ENCODE measurements at places on chromosomes 4 and X.

DNA sequence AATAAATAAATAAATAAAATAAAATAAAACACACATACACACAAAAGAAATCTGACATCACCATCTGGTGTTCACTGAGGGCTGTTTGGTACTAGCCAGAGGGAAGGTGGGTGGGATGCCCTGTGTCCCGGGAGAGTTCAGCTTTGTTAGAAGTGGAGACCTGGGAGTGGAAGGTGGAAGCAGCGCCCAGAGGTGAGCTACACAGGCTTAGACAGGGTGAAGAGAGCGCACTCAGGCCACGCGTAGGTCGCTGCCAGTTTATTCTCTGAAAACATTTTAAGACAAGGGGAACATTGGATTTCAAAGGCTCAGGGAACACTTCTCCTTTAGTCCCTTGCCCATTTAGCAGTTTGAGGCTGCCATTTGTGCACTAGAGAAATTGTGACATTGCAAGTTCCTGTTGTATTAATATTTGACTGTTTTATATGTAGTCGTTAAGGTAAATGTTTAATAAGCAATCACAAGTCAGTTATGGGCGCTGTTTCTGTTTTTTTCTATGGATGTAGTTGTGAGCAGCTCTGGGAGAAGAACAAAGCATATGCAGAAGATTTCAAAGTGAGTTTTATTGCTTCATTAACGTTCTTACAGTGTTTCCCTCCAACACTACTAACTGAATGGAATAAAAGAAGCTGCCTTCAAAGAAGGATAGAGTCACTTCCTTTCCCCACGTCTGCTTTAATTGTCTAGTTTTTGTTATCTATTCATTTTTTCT, 405.5 kb upstream of the NR3C2 start:
- no peak for DNase-seq

- DNase-seq = no peak
Measured at GRCh38 chr4:4856071-4857000, 3.1 kb upstream of the MSX1 start.

GRCh38 chrX:88526385-88526784, 220.6 kb upstream of the CPXCR1 start:
- no peak for DNase-seq

DNA sequence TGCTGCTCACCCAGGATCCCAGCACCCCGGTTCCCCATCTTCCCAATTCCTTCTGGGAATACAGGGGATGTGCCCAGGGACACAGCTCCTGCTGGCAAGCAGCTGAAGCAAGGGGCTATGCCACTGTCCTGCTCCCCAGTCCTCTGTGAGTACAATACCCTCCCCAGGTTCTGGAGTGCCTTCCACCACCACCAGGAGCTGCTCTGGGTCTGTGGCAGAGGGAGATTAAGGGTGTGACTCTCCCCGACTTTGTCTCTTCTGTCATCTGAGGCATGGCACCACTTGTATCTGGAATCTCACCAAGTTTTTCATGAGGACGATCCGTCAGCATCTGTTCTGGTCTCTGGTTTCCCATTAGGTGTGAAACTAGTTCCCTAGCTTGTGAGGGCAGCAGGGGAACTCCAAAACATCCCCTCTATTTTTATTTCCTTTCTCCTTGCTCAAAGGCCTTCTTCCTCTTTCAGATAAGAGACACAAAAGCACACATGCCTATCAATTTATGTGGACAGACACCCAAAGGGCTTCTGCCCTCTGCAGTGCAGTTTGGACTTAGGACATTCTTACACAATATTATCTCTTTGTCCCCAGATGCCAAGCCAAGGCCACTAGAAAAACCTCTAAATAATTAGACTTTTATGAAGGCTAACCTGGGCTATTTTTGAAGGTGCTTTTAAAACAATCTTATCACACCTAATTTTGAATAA, 26.8 kb downstream of the MGST2 start:
- no peak for DNase-seq

- DNase-seq = no peak
Measured at GRCh38 chrX:41828826-41829225, 94.5 kb downstream of the CASK start.

- no peak for DNase-seq
Measured at GRCh38 chr4:133152330-133152821, 3.3 kb downstream of the PCDH10 start.

DNA sequence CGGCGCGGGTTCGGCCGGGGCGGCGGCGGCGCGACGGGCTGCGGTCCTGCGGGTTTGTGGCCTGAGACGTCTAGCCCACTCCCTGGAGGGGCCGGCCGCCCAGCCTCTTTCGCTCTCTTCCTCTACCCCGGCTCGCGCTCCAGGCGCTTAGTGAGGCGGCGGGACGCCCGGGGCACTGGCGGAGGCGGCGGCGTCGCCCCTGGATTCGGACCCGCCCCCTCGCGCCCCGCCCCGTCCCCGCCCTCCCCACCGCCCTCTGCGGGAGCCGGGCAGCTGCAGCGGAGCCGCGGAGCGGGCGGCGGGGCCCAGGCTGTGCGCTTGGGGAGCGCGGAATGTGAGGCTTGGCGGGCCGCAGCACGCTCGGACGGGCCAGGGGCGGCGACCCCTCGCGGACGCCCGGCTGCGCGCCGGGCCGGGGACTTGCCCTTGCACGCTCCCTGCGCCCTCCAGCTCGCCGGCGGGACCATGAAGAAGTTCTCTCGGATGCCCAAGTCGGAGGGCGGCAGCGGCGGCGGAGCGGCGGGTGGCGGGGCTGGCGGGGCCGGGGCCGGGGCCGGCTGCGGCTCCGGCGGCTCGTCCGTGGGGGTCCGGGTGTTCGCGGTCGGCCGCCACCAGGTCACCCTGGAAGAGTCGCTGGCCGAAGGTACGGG, at the start of gene BMP2K:
BMP2K (plus strand) TSS at position 272 of the 650 bp plus-strand sequence; CDS start at position 466, 194 bp downstream.
- DNase-seq = no peak

DNA sequence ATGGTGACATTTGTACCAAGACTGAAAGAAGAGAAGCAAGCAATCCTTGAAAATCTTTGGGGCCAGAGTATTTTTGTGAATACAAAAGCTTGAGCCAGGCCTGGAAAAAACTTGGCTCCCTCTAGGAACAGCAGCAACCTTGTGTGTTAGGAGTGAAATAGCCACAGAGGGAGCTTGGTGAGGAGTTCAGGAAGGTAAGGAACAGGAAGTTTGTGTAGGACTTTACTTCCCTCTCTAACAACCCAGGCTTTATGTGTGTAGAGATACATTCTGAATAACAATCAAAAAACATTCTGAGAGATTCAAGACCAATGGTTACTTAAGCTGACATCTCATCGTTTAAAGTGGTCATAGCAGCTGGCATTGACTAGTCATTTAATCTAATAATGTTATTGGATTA, 668.5 kb downstream of the PCDH18 start:
- no peak for DNase-seq

- no peak for DNase-seq
Measured at GRCh38 chr4:57233386-57233785, 123.2 kb upstream of the IGFBP7 start.

DNA sequence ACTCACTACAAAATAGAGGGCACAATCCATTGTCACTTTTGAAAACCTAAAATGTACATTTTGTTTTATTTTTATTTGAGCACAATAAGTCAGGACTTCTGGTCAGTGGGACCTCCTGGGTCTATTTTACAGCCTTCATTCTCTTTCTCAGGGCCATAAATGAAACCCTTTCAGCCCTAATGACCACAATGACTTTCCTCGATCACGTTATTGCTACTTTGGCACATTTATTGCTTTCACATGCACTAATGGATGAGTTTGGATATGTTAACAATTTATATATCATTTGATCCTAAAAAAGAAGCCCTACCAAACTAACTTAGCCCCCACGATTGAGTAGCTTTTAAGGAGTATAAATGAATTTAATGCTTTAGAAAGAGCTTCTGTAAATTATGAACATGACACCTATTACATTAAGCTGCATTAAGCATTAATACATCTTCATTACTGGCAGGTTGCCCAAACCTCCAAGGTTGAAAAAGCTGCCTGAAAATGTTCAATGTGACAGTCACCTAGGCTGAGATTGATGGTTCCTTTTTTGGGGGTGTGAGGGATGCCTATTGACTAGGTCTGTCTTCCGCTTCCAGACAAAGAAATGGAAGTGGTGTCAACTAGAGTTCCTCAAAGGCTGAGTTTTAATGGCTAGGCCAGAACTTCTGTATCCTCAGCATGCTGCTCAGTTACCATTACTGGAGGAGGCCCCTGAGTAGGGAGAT, 296.4 kb downstream of the GPAT3 start:
- no peak for DNase-seq

DNA sequence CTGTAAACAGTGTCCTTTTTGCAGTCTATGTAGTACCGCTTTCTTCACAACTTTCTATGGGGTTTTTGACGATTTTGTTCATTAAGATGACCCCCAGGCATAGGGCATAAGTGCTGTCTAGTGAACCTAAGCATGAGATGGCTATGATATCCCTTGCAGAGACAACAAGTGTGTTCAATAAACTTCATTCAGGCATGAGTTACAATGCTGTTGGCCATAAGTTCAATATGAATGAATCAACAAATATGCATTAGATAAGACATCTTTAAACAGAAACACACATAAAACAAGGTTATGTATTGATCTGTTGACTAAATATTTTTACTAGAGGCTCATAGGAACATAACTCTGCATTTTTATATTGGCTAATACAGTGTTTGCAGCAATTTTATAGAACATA, 1322.0 kb downstream of the ARAP2 start:
- no peak for DNase-seq

GRCh38 chr4:146273204-146273901, 59.0 kb downstream of the REELD1 start:
- no peak for DNase-seq

- DNase-seq = no peak
Measured at GRCh38 chrX:14591976-14592375, 62.6 kb downstream of the GLRA2 start.

GRCh38 chrX:40244980-40245379, 147.2 kb upstream of the BCOR start:
- DNase-seq = no peak

DNA sequence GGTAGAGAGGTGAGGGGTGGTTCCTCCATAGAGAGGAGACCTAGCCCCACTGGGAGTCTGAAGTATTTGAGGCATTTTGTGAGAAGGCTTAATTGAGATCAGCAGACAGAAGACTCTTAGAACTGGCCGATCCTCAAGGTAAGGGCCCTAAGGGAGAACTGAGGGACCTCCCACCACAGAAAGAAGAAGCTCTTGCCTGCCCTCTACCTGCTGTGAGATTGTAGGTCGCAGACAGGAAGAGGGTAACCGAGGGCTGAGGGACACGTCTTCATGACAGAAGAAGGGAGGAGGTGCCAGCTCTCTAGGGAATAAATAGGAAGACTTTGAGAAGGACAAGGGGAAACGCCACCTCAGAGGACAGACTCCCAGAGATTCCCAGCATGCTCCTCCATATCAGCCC, 24.1 kb upstream of the MAGEC1 start:
- no peak for DNase-seq

DNA sequence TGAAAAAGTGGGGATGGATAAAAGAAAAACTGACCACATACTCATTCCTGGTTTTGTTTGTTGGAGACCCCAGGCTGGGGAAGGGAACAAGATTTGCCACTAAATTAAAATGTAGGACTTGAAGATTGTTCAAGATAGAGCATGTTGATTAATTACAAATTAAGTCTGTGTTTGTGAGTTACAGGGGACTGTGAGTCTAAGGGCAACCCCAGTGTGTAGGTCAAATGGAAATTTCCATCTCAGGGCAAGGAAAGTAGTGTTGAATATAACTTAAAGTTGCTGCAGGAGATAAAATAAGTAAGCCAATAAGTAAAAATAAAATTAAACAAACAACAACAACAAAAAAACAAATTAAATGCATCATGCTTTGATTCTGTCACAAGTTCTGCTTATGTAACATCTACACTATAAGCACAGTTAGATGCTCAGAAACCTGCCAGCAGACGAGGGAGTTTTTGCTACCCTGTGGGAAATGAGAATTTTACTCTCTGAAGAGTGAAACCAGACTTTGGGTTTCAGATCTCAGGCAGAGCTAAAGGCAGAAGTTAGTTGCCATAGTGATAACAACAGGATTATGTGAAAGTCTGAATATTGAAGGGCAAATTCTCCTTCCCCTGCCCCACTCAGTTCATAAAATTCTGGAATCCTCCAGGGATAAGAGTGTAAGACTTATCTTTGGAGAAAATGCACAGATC, 352.3 kb downstream of the GRXCR1 start:
- no peak for DNase-seq

GRCh38 chr4:46506876-46507275, 116.9 kb upstream of the GABRA2 start:
- no peak for DNase-seq

DNA sequence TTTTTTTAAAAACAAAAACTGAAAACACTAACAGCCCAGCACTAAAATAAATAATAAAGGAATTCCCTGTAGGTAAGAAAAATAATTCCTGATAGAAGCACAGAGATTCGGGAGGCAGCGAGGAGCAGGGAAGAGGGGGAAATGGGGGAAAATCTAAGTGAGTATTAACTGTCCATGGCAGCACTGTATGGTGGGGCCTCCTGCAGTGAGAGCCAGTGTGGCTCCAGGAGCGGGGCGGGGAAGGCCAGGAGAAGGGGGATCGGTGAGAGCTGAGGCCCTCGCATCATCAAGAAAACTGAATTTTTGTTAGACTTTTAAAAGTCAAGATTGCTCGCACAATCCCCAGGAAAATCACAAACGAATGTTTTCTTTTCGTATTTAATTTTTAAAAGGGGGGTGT, 14.1 kb downstream of the RNF212 start:
- DNase-seq = no peak

DNA sequence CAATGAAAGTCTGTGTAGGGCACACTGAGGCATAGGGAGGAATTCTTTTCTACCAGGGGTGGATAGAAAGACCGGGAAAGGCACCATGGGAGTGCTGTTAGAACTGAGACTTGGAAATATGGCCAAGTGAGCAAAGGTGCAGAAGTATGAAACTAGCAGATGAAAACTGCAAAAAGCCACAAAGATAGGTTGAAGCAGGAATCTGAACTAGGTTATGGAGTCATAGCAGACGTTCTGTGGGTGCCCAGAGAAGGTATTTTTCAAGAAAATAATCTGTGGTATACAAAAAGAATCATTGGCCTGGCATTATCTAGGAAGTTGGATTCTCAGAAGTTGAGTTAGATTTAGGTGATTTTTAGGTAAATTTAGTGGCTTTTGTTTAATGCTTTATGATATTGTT, 48.5 kb downstream of the SMAD1 start:
- no peak for DNase-seq

GRCh38 chrX:41932885-41933284, 9.5 kb upstream of the CASK start:
- no peak for DNase-seq

All from SHP77 treated with DMSO at 0.1 percent for 48 hours (cell line).